ENCODE measurements at places on chromosomes 11 and 22.

GRCh38 chr11:14789879-14790484 is 102.0 kb downstream of the CYP2R1 start:
- DNase-seq: no peak

- DNase-seq: no peak
These were observed 58.8 kb downstream of the GRK3 start for GRCh38 chr22:25623310-25623734.

DNA sequence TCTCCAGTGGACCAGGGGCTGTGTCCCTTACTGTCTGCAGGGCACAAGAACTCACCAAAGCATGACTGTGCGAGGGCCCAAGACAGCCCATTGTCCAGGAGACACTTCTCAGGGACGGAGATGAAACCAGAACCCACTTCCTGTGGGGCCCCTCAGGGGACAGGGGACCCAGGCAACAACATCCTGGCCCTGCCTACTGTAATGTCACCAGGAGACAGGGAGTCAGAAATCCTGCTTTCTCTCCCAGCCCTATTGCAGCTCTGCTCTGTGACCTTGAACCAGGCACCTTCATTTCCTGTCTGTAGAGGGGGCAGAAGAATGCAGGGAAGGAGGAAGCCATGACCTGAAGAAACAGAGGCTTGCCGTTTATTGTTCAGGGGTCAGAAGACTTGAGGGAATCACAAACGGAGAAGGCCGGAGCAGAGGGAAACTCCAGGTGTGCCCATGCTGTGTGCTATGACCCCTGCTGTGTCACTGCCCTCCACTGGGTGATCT is 98.0 kb downstream of the NAT10 start:
- no peak for DNase-seq

GRCh38 chr11:36729825-36730224 is 131.8 kb upstream of the RAG2 start:
- peak; percentile 24 for DNase-seq

DNA sequence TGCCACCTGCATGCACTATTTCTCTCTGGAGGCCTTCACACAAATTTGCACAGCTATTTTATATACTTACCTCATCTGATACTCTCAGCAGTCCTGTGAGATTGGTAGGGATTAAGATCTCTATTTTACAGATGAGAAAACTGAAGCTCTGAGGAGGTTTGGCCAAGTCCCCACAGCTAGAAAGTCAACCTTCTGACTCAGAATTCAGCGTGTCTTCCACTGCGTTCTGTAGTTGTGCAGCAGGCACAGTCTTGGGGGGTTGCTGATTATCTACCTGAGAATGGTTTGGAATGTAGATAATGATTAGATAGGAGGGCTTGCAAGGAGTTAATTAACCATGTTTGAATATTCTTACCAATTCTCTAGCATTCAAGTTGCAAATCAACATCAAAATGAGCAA is 2.5 kb upstream of the SORL1 start:
- DNase-seq: no peak

DNA sequence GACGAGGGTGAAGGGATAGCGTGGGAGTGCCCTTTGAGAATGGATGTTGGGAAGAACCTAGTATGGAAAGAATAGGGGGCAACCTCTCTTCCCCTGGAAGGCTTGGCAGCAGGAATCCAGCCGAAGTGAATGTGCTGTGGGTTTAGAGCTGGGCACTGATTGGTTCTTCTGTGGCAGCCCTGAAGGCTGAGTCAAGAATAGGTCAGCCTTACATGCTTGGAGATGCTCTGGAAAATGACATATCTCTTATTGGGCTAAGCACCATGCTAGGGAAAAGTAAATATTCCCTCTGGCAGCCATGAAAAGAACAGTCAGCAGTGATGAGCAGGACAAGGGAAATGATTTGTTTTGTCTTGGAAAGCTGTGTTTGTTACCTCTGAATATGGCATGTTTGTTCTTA is 149.5 kb downstream of the COMMD9 start:
- DNase-seq: no peak

DNA sequence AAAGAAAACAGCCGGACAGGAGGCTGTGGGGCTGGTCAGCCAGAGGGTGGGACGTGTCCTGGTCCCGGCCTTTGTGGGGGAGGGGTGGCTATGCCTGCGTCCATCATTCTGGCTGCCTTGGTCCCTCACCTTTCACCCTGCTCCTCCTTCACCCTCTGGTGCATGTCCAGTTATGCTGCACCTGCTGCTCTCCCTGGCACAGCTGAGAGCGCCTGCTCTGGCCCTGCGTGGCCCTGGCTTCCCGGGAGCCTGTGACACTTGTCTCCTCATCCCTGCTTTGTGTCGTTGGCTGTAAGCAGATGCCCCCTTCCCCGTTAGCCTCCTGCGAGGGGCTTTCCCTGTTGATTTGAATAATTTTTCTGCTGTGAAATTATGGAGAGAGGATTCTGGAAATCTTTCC is 16.6 kb downstream of the PHRF1 start:
- DNase-seq: no peak

DNA sequence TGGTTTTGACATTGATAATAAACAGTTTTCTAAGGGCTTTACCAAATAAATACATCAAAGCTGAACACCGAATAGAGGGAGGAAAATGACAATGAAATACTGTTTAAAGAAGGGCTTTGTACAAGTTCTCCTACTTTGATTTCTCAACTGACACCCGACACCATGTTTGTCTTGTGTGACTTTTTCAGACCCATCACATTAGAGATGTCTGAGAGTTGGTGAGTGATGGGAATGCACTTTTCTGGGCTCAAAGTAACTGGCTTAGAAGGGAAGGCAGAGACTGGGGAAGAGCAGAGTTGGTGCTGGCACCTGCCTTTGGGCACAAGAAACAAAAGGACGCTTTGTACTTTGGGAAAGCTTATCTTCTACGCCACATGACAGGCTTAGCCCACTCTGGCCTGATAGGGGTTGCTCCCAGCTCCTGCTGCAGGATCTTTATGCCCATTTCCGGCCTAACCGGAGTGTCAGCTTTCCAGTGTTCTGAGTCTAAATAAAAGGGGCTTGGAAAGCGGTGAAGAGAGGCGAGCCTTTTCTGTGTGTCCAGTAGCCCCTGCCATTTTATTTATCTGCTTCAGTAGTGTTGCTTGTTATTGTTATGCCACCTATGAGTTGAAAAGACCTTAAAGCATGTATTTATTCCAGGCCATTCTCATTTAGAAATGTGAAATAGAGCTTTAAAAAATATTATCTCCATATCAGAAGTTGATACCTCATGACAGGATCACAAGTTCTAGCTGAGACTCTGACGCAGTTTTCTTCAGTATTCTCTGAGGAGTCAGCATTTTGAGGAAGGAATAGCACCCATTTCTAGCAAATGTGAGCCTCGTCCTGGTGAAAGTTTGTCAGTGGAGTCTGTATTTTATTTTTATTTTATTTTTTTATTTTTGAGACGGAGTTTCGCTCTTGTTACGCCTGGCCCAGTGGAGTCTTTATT is 24.2 kb downstream of the KREMEN1 start:
- DNase-seq: no peak

DNA sequence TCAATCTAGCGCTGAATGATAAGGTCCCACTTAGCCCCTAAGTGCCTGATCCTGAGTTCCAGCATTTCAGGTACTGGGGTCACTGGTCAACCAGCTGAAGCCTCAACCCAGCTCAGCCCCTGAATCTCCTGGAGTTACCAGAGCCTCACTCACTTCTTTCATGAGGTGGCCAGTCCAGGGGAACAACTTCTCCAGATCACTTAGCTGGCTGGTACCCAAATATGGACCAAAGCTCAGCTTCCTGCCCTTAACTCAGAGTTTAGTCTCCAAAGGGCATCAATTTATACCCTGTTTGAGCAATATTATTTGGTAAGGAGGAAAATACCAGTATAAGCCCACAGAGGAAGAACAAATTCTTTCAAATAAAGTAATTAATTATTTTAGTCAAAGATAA is 105.6 kb downstream of the SLC1A2 start:
- DNase-seq: no peak
